ENCODE measurements at places on chromosomes 12 and 14.
A peak's percentile ranks its signal among the peaks of the same experiment; 100 is the strongest.

GRCh38 chr14:89429199-89430181, 12.5 kb upstream of the FOXN3 start:
- peak; percentile 15 for DNase-seq

DNA sequence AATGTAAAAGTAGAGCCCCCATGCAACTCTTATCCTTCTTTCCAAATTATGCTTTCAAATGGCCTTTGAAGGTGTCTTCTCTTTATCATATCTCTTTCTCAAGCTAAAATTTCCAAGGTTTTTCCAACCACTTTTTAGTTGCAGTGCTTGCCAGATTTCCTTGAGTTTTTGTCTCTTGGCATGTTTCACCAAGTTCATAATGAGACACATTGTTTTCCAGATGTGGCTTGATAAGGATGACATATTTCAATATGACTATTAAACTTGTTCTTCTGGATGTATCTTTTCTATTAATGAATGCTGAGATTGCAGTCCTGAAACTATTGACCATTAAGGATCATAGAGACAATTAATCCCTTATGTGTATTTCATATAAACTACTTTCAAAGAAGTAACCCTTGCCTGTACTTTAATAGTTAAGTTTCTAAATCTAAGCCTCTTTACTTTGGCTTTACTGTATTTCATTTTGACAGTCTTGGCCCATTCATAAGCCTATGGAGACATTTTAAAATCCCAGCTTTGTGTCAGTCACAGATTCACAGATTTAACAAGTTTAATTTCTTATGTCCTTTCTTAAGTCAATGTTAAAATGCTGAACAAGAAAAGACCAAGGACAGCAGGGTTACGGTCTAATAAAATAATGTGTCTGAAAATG, 151.5 kb downstream of the LRFN5 start:
- DNase-seq: no peak

GRCh38 chr14:104224506-104225277, 86.3 kb downstream of the KIF26A start:
- DNase-seq: no peak

GRCh38 chr12:93316623-93316971, 61.1 kb upstream of the NUDT4 start:
- no peak for DNase-seq

- DNase-seq: no peak
These were observed 179.9 kb upstream of the EEA1 start for GRCh38 chr12:93108985-93109384.
